ENCODE measurements at places on chromosomes 11 and 22. TPM values are rescaled to one million over a fixed set of nuclear protein-coding genes. Genes with fewer than 3 reads are reported as not detected.

RNF169 gene
- 2.3 TPM for polyA plus RNA-seq

TRIM77 gene
- not detected for polyA plus RNA-seq

SLC36A4 gene
- 21.0 TPM for polyA plus RNA-seq

DNA sequence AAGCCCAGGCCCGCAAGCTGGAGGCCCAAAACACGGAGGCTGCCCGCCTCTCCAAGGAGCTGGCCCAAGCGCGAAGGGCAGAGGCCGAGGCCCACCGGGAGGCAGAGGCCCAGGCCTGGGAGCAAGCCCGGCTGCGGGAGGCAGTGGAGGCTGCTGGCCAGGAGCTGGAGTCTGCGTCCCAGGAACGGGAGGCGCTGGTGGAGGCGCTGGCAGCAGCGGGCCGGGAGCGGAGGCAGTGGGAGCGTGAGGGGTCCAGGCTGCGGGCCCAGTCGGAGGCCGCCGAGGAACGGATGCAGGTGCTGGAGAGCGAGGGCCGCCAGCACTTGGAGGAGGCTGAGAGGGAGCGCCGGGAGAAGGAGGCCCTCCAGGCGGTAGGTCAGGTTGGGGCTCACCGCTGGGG, 4.8 kb downstream of the CCDC88B start:
- DNase-seq: no peak

All from CD8-positive, alpha-beta memory T cell (primary cell).